ENCODE measurements at places on chromosomes 12 and 14.

DNA sequence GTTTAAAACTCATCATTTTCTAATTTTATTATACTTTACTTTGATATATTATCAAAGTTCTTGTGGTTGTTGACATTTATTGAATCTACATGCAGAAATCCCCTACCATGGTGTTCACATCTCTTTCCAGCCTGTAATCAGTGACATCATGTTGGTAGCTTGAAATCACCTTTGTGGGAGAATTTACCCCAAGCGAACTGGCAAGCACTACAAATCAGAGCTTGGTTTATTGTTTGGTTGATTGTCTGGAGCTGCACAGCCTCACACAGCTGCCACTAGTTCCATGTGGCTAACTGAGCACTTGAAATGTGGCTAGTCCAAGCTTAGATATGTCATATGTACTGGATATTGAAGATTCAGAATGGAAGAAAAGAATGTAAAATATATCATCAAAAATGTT is 15.4 kb upstream of the KRT5 start:
- no peak for DNase-seq

- no peak for DNase-seq
Measured at GRCh38 chr12:116246490-116247179, 30.9 kb downstream of the MED13L start.

DNA sequence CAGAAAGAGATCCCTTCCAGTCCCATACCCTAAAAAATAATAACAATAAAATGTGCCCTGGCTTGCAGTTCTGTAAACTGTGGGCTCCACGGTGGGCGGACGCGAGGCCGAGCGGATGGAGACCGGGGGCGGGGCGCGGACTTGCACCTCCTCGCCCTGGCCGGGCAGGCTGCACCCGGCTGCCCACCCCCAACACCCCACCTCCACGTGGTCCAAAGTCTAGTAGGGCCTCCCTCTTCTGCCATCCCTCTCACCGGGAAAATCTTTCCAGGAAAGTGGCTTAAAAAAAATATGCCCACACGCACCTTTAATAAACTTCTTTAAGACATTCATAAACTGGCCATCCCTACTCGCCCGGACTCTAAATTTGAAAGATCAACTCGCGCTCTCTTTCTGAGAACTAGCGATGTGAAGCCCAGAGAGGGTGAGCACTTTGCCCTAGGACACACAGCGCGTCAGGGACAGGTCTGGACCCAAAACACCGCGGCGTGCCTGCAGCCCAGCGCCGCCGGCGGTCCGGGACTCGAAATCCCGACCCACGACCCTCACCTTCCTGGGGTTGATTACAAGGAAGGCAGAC is 1.9 kb upstream of the BCL11B start:
- no peak for DNase-seq

DNA sequence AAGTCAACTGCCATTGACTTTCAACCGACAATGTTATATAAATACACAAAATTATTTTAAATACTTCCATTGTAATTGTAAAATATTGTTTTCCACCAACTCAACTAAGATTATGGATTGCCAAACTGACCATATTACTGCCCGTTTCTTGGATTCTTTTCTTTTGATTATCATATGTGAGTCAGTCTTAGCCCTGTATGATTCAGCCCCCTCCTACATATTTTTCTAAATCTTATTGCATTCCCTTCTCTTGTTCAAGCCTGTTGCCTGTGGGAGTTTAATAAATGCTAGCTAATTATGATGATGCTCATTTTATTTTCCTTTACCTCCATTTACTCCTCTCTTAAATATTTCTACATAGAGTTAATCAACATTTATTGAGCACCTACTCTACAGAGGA is 6.8 kb downstream of the RASSF9 start:
- DNase-seq: no peak

DNA sequence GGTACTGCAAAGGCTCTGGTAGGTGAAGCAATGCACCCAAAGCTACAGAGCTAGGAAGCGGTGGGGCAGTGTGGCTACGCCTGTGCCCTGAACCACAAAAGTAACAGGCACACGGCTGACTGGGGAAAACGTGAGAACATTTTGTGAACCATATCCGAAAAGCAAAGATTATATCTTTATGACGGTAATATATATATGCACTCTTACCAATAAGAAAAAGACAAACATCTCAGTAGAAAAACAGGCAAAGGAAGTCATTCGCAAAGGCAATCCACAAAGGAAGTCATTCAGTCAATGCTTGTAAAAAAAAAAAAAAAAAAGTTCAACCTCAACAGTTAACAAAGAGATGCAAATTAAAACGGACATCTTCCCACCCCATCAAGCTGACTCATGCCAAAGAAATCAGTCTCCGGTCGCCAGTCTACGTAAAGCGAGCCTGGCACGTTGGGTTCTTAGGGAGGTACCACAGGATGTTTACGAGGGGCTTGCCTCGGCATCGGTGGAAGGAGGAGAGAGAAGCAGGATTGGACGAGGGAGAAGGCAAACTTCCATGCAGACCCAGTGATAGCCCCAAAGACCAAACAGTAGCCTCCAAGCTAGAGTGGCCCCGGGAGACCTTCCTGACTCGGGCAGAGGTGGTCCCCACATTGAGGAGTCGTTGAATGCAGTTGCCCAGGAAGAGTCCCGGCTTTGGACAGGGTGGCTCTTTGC is 39.4 kb upstream of the PPP2R5C start:
- DNase-seq: no peak

GRCh38 chr14:22841769-22842168 is 5.4 kb downstream of the MMP14 start:
- DNase-seq: no peak

- DNase-seq: no peak
Measured at GRCh38 chr14:102540315-102541028, 30.9 kb upstream of the ANKRD9 start.

DNA sequence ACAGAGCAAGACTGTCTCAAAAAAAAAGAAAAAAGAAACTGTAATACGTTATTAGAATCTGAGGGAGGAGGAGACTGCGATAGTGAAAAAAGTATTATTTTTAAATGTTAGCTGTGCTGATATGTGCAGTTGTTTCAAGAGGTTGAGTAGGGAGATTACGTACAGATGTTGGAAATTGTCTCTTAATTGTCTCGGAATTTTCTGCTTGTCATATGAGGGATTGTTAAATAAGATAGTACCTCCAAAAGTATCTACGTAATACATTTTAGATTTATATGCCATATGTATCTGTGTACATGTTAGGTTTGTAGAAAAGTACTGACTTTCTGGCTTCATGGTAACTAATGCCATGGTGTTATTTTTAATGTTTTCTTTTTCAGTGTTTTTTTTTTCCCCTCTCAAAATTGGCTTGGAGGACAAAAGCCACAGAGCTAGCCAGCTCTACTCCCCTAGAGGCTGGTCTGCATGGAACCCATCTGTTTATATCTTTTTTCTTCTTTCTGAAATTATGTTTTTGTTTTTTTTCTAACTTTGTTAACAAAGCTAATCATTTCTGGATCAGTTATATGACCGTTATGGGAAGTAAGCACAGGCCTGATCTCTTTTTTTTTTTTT is 3.4 kb downstream of the RIMKLB start:
- no peak for DNase-seq

DNA sequence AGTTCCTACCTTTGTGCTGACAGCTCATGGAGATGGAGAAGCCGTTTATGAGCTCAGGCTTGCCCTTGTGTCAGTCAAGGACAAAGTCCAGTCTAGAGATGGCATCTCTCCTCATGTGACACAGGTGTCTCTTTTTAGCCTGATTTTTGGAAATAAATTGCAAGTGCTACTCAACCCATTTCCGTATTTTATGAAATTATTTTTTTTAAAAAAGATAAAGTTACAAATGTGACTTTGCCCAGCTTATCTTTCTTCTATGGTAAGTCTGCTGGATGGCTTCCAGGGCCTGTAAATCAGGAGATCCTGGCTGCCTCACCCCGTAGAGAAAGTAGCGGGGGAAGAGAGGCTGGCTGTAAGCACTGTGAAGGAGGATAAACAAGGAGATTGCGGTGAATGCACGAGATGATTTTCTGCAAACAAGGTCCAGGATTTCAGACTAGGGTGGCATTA is 169.7 kb downstream of the MYRFL start:
- no peak for DNase-seq

- peak; percentile 7 for DNase-seq
Measured at GRCh38 chr14:43894534-43894933, 612.5 kb downstream of the FSCB start.

GRCh38 chr14:56378475-56378877 is 201.1 kb upstream of the TMEM260 start:
- no peak for DNase-seq

DNA sequence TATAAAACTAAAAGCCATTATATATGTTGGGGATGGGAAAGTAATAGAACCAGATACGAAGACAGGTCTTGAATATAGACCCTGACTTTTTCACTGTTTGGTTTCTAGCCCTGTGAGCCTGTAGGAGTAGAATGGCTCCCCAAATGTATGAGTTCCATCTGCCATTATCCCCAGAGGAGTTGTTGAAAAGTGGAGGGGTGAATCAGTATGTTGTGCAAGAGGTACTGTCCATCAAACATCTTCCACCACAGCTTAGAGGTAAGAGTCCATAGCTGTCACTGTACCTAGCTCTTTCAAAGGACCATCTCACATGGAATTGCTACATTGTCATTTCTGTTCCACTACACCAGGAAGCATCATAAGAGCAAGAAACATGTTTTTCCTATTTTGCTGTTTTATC is 1.1 kb downstream of the NCAPD2 start:
- DNase-seq: no peak

DNA sequence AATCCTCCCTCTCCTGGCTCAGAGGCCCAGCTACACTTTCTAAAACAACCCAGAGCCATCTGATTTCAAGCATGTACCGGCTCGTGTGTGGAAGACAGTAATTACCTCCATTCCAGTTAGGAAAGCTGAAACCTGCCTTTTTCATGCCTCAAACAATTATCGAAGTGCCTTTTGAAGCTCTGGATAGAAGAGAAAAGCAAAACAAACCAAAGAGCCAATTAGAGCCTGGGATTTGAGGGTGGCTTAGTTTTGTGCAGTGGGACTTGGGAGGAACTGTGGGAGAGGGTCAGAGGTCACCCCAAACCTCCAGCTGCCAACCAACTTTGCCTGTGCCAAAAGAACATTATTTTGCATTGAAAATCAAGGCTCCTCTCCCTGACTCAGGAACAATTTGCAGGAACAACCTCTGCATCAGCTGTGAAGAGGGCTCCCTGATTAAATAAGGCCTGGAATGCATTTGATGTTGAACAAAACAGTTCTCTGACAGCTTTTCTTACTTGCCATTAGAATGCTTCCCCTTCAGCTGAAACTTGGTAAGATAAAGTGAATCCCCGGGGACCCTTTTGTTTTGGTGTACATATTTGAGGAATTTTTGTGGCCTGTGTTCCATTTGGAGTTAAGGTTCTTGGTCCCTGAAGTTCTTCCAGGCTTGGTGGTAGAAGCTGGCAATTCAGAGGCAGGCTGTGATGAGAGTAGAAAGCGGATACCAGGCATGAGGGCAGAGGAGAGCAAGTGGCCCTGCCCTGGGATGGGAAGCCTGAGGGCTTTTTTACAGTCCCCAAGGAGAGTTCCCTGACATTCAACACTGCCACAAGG is 270.1 kb downstream of the ZFP36L1 start:
- no peak for DNase-seq

DNA sequence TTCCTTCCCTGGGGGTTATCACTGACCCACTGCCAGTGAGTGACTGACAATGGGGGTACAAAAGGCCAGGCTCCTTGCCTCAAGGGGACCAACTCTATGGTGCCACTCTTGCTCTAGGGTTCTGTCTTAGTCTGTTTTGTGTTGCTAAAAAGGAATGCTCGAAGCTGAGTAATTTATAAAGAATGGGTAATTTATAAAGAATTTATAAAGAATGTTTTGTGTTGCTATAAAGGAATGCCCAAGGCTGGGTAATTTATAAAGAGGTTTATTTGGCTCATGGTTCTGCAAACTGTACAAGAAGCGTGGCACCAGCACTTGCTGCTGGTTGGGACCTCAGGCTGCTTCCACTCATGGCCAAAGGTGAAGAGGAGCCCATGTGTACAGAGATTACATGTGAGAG is 15.8 kb upstream of the RASSF8 start:
- DNase-seq: no peak

DNA sequence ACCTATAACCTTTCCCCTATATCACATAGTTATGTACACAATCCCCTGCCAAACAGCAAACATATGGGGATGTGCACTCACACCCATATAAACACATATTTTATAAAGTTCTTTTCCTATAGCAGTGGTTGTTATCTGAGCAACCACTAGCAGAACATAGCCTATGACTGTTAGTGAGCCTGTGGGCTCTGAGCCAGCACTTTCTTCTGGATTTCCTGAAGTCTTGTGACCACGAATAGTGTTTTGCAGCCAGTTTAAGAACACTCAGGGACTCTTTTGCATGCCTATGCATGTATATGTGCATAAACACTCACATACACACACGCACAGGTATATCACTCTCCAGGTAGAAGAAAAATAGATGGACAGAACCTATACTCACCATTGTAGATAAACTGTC is 17.1 kb downstream of the TESPA1 start:
- DNase-seq: peak; percentile 19

DNA sequence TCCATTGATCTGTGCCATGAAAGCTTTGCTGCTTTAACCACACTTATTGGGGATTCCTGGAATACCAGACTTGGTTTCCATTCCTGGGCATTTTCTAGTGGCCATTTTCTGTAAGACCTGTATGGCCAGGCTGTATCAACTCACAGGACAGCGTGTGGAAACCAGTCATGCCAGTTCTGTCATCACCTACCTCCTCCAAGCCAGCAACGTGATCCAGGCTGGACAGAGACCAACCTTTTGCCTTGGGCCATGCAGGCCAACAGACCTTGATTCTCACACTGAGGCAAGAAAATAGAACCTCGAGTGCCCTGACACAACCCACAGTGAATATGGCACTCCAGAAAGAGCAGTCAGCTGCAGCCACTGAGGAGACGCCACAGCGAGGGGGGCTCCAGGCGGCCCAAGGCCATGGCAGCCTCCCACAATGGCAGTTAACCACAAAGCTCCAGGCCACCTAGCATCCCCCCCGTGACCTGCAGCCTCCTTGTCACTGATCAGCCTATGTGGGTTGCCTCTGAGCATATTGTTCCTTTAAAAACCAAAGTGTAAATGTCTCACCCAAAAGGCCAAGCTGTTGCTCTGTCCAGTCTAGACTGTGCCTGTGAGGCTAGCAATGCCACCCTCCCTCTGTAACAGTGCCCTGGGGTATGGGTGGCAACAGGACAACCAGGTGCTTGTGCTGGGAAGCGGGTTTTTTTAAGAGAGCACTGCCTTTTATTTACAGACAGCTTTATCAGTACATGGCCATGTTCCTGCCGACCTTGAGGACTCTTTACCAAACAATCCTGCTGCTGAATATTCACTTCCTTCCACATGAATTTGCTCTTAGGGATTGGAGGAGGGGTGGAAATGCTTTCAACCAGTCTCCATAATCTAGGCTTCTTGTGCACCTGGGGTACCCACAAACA is 168.7 kb upstream of the HIF1A start:
- DNase-seq: no peak

DNA sequence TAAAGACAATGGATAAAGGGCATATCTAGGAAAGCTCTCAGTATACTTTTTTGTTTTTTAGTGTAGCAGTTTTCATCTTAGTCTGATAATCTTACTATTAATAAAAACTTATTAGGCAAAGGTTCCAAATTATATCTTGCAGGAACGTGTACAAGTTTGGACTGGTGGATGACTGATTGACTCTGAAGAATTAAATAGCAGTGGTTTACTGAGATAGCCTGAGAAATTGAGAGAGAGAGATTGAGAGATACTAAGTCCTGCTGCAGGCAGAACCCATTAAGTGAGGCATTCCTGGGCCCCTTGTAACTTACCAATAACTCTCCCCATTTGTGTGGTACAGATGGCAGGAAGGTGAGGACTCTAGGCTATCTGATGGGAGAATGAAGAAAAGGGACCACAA is 80.2 kb upstream of the SLC38A2 start:
- no peak for DNase-seq

GRCh38 chr12:116455540-116456329 is 103.4 kb upstream of the MAP1LC3B2 start:
- DNase-seq: no peak
